ENCODE measurements at places on chromosomes 7 and 10.

DNA sequence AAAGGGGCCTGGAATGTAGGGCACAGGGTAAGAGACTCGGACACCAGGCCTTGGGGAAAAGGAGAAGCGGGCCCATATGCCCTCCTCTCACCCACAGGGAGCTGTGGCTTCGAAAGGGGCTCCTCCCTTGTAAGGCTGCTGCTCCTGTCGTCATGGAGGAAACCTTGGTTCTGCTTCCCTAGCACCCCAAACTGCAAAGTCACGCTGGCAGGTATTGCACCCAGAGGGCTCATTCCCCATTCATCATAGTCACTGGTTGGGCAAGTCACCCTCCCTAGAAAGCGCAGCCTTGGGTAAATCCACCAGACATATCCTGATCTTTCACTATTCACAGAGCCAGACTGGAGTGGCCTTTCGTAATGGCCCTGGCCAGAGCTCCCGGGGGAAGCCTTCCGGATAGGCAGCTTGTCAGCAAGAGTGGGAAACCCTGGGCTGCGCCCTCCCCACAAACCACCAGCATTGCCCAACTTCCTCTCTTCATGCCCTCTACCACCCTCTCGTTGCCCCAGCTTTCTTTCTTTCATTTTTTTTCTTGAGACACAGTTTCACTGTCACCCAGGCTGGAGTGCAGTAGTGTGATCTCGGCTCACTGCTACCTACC lies 121.0 kb downstream of the HIP1 start:
- peak; percentile 81 for ATAC-seq

- ATAC-seq = no peak
These were observed 71.4 kb downstream of the ITGB8 start for GRCh38 chr7:20401861-20402746.

- ATAC-seq = no peak
These were observed 14.8 kb downstream of the FANK1 start for GRCh38 chr10:125911145-125911544.

GRCh38 chr7:100590077-100590737 lies 4.1 kb downstream of the FBXO24 start:
- ATAC-seq = no peak

DNA sequence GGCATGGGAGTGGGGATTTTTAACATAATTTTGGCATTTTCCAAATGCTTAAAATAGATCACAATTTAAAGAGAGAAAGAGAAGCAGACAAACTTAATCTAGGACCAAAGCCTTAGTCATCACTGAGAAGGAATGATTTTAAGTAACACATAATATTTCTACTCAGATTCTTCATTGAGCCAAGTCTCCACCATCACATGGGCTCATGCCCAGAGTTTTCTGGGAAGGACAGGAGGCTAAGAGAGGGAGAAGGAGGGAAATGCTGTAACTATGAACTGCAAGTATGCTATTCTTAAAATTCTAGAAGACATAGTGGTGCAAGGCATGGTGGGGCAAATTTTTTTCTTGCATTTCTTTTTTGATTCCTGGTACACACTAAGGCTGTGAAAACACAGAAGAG lies 23.8 kb upstream of the UBE2D1 start:
- no peak for ATAC-seq

DNA sequence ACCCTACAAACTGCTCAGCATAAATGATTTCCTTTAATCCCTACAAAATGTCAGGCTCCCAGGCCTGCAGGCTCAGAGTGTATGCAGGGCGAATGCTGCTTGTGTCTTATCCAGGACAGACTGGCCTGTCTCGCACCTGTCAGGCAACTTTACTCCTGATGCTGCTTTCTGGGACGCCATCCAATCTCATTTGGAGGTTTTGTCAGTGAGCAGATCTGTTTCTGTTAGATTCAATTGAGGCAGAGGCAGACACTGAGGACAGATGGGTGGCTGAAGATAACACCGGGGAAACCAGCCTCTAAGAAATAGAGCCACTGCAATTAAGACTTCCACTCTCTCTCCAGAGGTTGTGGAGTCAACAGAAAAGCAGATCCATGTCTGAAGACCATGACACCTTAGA lies 115.6 kb downstream of the DPP6 start:
- ATAC-seq = no peak

DNA sequence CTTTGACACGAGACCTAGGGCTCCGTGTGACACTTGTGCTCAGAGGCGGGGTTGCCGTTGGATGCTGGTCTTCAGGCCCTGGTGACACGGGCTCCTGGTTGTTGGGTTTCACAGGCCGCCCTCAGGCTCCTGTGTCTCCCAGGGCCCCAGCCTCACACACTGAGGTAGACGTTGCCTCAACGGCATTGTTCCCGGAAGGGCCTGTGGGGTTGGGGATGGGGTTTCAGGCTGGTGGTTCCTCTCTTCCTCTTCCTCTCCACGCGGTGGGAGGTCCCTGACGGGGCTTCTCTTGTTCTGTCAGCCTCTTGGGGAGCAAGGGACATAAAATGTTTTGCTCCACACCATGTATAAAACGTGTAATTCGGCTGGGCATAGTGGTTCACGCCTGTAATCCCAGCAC lies 125.1 kb downstream of the TRRAP start:
- no peak for ATAC-seq

GRCh38 chr10:21173802-21174714 lies 276.9 kb upstream of the NEBL start:
- ATAC-seq = peak; percentile 39

- peak; percentile 78 for ATAC-seq
These were observed 181.4 kb downstream of the ARID5B start for GRCh38 chr10:62082729-62083411.

DNA sequence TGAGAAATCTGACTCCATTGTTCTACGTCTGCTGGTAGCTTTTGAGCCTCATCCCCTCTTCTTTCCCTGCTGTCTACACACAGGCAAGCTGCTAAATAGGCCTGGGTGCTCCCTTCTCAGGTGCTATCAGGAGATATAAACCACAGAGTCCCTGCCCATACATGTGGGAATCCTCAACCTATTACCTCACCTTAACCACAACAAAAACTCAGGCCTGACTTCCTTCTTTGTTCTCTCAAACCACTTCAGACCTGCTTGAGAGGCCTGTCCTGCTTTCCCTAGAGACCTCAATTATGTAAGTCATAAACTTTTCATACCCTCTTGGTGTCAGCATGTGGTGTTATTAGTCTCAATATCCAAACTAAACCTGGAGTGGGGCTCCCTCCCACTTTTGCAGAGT lies 75.0 kb upstream of the MAGI2 start:
- ATAC-seq = no peak

- no peak for ATAC-seq
These were observed 31.8 kb downstream of the GPRIN2 start for GRCh38 chr10:46524472-46525176.

DNA sequence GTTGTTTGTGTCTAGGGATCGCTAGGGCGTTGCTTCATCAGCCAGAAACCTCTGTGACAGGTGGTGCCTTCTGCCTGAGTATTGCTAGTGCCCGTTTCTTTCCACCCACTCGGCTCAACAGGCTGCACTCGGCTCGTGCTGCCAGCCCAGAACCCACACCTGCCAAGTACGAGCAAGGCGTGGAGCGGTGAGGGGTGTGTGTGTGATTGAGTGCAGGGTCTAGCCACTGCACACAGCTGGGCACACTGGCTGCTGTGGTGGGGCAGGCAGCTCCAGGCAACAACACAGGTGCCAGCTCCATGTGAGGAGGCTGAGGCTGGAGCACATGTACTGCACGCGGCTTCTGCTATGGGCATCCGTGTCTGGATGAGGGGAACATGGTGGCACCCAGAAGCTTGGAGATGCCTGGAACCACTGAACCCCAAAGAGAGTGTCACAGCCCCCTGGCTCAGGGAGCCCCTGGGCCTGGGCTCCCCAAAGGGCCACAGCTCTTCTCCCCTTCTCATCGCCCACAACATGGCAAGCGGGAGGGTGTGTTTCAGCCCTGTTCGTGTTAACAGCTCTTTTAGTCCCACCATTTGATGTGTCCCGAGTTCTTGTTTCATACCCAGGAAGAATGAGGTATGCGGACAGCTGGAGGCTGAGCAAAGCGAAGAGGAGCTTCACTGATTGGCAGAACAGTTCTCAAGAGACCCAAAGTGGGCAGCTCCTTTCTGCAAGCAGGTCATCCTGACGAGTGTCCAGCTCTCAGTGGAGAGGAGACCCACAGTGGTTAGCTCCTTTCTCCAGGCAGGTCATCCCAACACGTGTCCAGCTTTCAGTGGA lies 78.1 kb downstream of the HDAC9 start:
- ATAC-seq = peak; percentile 76

DNA sequence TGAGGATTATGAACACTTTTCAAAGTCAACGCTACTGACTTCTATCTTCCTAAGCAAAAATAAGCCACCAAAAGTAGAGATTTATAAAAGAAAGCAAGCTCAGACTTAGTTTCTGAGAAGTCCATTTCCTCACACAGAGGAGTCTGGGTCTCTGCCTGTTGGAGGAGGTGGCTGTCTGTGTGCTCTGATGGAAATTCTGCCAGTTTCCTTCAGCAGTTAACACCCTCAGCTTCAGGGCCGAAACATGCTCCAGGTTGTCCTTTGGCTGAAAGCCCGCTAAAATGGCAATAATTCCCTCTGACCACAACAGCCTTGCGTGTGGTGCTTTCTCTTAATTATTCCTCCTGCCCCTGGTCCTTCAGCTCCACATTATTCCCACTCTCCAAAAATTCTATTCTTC lies 127.8 kb upstream of the LAMB4 start:
- no peak for ATAC-seq

Data from stimulated activated memory B cell treated with anti-CD40 and anti-IgM and Interleukin-4, amounts not matched to agents 10 μg/mL and 1 μg/mL and 100 μg/mL, for 72 hours (primary cell).